ENCODE measurements at places on chromosomes 11 and 22.
A peak's percentile ranks its signal among the peaks of the same experiment; 100 is the strongest.

- no peak overlapping the region for H3K27ac ChIP-seq
- no peak overlapping the region for H3K4me3 ChIP-seq
- H3K36me3 ChIP-seq, result no peaks in the 10 kb centered on the region
- no peaks in the 10 kb centered on the region for H3K27me3 ChIP-seq
- peaks cover 7% of the 10 kb centered on the region for H3K4me1 ChIP-seq
Observed at GRCh38 chr11:2549491-2549875, 104.7 kb downstream of the KCNQ1 start.

GRCh38 chr11:110856996-110857812 is 145.0 kb upstream of the ARHGAP20 start:
- peaks cover 1% of the 10 kb centered on the region for H3K27me3 ChIP-seq
- H3K4me3 ChIP-seq, result peak overlapping the region; percentile 25
- H3K4me1 ChIP-seq, result peaks cover 22% of the 10 kb centered on the region
- H3K27ac ChIP-seq, result no peak overlapping the region

GRCh38 chr11:69311767-69312385 is 17.9 kb downstream of the MYEOV start:
- peaks cover 27% of the 10 kb centered on the region for H3K4me1 ChIP-seq
- peak overlapping the region; percentile 32 for H3K4me3 ChIP-seq
- peak overlapping the region; percentile 58 for H3K27ac ChIP-seq
- no peaks in the 10 kb centered on the region for H3K27me3 ChIP-seq
- H3K36me3 ChIP-seq, result no peaks in the 10 kb centered on the region
- no peak for DNase-seq

GRCh38 chr11:34757026-34757451 is 136.1 kb downstream of the EHF start:
- no peaks in the 10 kb centered on the region for H3K4me1 ChIP-seq
- H3K4me3 ChIP-seq, result no peak overlapping the region
- no peak for DNase-seq
- H3K27me3 ChIP-seq, result peaks cover 6% of the 10 kb centered on the region
- H3K27ac ChIP-seq, result no peak overlapping the region

DNA sequence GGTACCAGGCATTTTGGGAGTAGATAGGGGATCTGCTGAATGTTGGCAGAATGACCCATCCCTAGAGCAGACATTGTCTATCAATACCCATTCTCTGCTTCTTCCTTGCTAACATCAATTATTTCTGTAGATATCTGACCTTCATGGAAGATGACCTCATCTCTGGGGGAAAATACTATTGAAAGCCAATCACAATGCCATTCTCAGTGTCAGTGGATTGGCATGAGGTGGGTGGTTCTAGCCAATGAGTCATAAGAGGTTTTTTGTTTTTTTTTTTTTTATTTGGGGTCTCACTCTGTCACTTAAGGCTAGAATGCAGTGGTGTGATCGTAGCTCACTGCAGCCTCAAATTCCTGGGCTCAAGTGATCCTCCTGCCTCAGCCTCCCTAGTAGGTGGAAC is 42.5 kb downstream of the SNX19 start:
- H3K36me3 ChIP-seq, result peaks cover 83% of the 10 kb centered on the region
- H3K27me3 ChIP-seq, result no peaks in the 10 kb centered on the region
- H3K4me1 ChIP-seq, result no peaks in the 10 kb centered on the region
- no peak overlapping the region for H3K4me3 ChIP-seq

DNA sequence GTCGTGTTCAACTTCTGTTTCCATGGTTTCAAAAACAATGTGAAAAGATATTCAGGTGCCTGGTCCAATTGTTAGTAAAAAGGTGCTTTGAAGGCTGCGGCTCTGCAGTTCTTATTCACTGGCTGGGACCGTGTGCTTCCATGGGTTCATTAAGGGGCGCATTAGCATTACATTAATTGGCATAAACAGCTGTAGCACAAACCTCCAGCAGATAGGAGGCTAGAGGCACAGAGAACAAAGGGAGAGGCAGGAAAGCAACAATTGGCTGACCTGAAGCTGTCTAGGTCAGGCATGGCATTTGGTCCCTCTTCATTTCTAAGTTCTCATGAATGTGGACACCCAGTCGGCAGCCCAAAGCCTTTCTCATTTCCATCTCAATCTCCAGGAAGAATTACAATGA is 16.6 kb downstream of the PAK1 start:
- H3K27ac ChIP-seq, result no peak overlapping the region
- DNase-seq, result no peak
- H3K36me3 ChIP-seq, result no peaks in the 10 kb centered on the region
- peaks cover 13% of the 10 kb centered on the region for H3K27me3 ChIP-seq
- peaks cover 9% of the 10 kb centered on the region for H3K4me1 ChIP-seq
- no peak overlapping the region for H3K4me3 ChIP-seq

- H3K4me1 ChIP-seq, result no peaks in the 10 kb centered on the region
- no peaks in the 10 kb centered on the region for H3K36me3 ChIP-seq
- no peak for DNase-seq
- no peaks in the 10 kb centered on the region for H3K27me3 ChIP-seq
Observed at GRCh38 chr11:97974798-97975498, 1045.8 kb upstream of the CNTN5 start.

DNA sequence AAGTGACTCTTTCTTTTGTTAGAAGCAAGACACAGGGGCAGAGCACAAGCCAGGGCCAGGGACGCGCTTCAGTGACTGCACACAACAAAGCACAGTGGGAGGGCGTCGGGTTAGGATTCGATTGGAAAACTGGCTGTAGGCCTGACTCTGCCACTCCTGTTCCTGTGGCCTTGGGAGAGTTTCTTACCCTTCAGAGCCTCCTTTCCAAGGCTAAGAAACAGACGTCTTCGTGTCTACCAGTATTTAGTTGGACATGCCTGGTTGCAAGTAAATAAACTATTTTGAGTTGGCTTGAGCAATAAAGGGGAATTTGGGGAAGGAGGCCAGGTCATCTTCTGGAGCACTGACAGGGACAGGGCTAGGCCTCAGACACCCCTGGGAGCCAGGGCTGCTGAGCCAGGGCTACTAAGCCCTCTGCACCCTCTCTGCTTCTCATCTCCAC is 549.1 kb downstream of the INSC start:
- no peaks in the 10 kb centered on the region for H3K4me1 ChIP-seq
- no peak overlapping the region for H3K27ac ChIP-seq
- no peak overlapping the region for H3K4me3 ChIP-seq

DNA sequence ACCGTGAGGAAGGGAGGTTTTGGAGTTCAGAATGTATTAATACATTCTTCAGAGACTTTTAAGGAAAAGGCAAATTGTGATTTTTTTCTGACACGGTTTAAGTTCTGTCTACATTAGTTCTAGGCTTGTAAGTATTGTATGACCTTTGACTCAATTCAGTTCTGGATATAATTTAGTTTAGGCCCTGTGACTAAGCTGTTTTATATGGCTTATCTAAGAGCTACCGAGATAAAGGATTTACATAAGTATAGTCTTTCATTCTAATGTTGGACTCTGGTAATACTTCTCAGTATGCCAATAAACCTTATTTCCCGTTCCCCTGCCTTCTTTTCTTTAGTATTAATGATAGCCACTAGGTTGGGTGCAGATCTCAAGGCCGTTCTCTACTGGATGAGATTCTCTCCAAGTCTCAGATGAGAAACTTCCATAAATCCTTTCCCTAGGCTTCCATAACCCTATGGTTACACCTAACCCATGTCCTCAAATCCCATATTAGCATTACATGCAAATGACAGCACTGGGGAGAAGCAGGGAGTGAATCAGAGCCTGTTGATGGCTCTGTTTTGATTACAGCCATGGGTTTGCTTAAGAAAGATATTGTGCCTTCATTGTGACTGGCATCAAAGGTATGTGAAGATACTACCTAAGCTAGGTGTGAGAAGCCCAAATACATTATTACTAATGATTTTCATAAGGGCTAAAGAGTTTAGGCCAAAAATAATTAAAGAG is 38.7 kb downstream of the BARX2 start:
- DNase-seq, result no peak
- no peaks in the 10 kb centered on the region for H3K27me3 ChIP-seq
- H3K27ac ChIP-seq, result no peak overlapping the region
- no peaks in the 10 kb centered on the region for H3K4me1 ChIP-seq

DNA sequence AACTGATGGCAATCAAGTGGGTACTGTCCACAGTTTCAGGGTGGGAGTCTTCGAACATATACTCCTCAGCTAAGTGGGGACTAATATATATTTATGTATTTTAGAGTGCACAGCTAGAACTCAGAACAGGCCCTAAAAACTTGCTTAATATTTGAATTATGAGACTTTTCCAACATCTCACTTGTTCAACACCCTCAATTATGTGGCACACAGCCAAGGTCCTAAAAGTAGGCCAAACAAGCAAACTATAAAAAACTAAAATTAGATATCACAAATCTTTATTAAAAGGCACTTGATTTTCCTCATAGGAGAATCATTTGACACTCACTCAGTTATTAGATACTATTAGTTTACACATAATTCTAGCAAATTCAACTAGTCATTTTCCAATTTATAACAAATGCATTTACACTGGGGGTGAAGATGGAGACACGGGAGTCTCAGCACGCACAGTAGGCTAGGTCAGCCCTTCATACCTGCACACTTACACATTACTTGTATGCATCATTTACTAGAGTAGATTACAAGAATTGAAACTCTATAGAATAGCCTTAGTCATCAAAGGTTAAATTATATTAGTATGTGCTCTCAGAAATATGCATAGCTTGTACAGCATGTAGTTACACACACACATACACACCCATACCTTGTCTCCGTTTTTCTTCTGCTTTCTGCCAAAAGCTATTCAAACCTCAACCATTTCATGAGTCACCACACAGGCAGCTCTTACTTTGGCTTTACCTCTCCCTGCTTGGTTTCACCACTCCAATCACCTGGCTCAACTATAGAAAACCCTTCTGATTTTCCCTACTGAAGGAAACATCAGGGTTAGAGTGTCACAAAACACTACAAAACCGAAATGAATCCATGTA is 171.5 kb downstream of the SBF2 start:
- H3K36me3 ChIP-seq, result no peaks in the 10 kb centered on the region
- no peak for DNase-seq
- no peak overlapping the region for H3K4me3 ChIP-seq
